ENCODE measurements at places on chromosomes 12 and 14.

- peak; percentile 29 for DNase-seq
Measured at GRCh38 chr14:78254911-78255461, 84.8 kb downstream of the NRXN3 start.

DNA sequence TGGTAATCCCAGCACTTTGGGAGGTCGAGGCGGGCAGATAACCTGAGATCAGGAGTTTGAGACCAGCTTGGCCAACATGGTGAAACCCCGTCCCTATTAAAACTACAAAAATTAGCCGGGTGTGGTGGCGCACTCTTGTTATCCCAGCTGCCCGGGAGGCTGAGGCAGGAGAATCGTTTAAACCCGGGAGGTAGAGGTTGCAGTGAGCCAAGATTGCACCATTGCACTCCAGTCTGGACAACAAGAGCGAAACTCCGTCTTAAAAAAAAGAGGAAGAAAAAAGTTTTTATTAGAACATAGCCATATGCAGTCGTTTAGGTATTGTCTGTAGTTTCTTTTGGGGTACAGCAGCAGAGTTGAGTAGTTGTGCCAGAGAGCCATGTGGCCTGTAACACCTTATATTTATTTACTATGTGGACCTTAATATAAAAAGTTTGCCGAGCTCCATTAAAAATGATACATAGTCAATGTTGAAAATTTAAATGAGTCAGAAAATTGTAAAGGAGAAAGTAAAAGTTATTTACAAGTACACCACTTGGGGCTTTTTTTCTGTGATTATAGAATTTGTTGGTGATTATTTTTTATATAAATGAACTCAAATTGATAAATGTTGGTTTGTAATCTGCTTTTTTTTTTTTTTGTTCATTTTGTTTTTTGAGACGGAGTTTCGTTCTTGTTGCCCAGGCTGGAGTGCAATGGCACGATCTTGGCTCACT lies 2.2 kb downstream of the ADIPOR2 start:
- no peak for DNase-seq

- no peak for DNase-seq
Measured at GRCh38 chr12:25497021-25497420, 56.1 kb downstream of the LMNTD1 start.

DNA sequence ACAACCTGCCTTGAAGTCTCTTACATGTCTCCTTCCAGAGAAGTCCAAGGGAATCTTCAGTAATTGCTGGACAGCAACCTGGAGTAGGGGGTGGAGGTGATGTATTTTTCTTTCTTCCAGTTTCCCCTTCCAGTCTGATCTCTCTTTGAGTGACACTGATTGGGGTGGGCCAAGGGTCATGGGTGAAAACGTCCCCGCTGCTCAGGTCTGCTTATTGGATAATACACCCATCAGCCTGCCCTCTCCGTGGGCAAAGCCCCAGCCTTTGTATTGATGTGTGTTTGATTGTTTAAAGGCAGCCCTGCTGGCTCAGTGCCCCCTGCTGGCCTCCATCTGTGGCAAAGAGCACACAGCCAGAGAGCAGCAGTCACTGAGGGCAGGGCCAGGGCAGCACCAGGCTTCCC lies 35.7 kb upstream of the ATP2A2 start:
- DNase-seq: no peak

DNA sequence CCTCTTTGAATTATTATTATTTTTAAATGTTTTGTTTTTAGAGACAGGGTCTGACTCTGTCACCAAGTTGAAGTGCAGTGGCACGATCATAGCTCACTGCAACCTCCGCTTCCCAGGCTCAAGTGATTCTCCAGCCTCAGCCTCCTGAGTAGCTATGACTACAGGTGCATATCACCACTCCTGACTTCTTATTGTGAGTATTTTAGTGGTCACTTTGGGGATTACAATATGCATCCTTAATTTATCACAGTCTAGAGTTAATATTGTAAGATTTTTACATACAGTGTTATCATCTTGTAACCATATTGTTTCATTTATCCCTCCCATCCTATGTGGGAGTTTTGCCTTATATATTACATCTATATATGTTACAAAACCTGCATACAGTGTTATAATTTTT lies 13.4 kb downstream of the FGF23 start:
- no peak for DNase-seq

- no peak for DNase-seq
Measured at GRCh38 chr14:85336817-85337216, 193.1 kb upstream of the FLRT2 start.

DNA sequence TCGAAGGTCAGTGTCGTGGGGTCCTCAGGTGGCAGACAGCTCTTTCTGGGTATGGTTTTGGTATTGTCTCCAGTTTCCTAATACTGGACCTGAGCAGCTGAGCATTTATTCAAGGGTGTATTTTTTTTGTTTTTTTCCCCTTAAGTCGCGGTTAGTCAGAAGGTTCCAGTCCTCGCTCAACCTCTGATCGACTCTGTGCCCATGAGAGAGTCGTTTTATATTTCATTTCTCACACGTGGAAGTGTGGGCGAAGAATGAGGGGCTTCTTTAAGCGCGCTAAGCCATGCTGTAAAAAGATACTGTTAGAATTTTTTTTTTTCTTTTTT lies 499 bp downstream of the MIPOL1 start:
- DNase-seq: no peak

DNA sequence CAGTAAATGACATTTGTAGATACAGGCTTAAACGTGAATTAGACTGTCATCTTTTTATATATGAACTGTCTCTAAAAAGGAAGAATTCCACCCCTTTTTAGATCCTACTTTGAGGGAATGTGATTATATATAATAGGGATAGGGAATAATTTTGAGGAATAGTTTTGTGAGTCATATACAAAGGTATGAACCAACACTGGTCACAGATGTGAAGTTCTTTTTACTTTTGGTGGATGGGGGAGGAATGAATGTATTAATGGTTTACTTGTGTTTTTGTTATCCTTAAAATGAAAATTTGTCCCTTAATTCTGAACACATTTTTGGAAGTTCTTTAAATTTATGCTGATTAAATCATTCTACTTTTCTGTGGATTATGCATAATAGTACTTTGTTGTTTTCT lies 30.4 kb downstream of the FRS2 start:
- no peak for DNase-seq
